ENCODE measurements at places on chromosomes 12 and 14. TPM values are rescaled to one million over a fixed set of nuclear protein-coding genes. Genes with fewer than 3 reads are reported as not detected.
A peak's percentile ranks its signal among the peaks of the same experiment; 100 is the strongest.

The TBC1D30 gene
- 0.72 TPM for total RNA-seq

The ARHGAP9 gene
- 0.36 TPM for total RNA-seq

The LRRC10 gene
- total RNA-seq = not detected

The ARHGAP5 gene
- 85.7 TPM for total RNA-seq

The PARP11 gene
- total RNA-seq = 9.4 TPM

GRCh38 chr12:85759623-85760022, 76.6 kb downstream of the RASSF9 start:
- no peak overlapping the region for H3K4me3 ChIP-seq
- no peaks in the 10 kb centered on the region for H3K4me1 ChIP-seq
- H3K27ac ChIP-seq = no peak overlapping the region
- no peaks in the 10 kb centered on the region for H3K27me3 ChIP-seq
- no peaks in the 10 kb centered on the region for H3K36me3 ChIP-seq
- no peak for DNase-seq

DNA sequence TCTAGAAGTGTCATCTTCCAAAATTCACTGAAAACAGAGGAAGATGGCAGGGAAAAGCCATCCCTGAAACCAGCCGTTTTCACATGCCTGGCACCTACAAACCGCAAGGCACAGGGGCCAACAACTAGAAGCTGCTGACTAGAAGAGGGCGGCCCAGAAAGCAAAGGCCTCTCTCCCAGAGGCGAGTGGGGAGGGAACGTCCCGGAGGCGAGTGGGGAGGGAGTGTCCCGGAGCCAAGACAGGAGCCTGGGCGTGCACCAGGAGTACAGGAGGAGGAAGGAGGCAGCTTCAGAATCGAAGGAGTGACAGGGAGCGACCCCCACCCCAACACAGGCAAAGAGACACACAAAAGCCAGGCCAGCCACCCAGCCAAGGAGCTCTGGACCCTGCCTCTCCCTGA, 21.0 kb downstream of the ANKLE2 start:
- no peak overlapping the region for H3K4me3 ChIP-seq
- H3K4me1 ChIP-seq = no peaks in the 10 kb centered on the region
- peaks cover 87% of the 10 kb centered on the region for H3K36me3 ChIP-seq
- no peak overlapping the region for H3K27ac ChIP-seq
- no peaks in the 10 kb centered on the region for H3K27me3 ChIP-seq

DNA sequence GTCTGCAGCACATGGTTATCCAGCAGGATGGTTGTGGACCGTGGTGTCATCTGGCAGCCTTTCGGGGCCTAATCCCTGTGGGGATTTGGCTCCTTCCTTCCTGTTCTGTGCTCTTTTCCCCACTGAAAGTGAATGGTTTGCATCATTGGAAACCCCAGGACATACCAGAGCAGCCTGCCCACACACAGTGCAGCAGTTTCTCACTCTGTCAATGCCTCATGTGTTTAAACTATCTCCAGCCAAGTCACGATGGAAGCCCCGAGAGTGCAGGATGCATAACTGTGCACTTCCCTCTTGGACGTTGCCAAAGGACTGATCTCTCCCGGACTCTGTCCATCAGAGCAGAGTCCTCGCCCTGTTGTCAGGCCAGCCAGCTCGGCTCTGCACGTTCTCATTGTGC, 29.0 kb upstream of the AMN start:
- H3K4me3 ChIP-seq = no peak overlapping the region
- DNase-seq = peak; percentile 95
- H3K4me1 ChIP-seq = peaks cover 17% of the 10 kb centered on the region
- peaks cover 19% of the 10 kb centered on the region for H3K36me3 ChIP-seq
- H3K27ac ChIP-seq = peak overlapping the region; percentile 47

- H3K36me3 ChIP-seq = no peaks in the 10 kb centered on the region
- H3K4me1 ChIP-seq = peaks cover 4% of the 10 kb centered on the region
- no peak overlapping the region for H3K4me3 ChIP-seq
- no peak overlapping the region for H3K27ac ChIP-seq
Observed at GRCh38 chr12:52416795-52417194, 10.7 kb upstream of the KRT82 start.

DNA sequence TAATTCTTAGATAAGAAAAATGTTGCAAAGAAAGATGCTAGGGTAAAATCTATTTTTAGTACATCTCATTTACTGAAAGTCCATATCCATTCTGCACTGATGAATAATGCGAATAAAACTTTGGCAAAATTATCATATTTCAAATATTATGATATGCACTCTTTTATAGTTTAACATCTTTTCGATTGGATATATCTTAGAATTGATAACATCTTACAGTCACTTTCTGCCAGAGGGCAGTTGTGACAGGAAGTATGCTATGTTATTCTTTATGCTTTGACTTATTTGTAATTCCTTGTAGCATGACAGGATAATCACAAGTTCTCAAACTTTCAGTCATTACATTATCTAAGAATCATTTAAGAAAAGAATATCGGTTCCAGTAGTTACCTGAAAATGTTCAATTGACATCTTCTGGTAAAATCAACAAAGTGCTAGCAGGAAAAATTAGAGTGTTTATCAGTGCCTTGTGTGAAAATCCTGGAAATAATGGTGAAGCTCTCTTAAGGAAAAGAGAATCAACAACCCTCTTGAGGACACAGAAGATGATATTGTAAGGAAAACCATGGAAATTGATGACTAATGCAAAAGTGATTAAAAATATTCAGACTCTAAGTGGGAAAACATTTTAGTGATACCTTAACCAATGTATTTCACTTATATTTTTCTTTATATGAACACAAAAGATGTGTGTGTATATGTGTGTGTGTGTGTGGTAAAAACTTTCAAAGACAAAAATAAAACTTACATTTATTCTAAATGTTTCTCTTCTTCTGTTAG, 95.5 kb downstream of the SLC6A15 start:
- H3K4me3 ChIP-seq = no peak overlapping the region
- peaks cover under 1% of the 10 kb centered on the region for H3K4me1 ChIP-seq
- H3K36me3 ChIP-seq = no peaks in the 10 kb centered on the region
- H3K27me3 ChIP-seq = no peaks in the 10 kb centered on the region
- DNase-seq = peak; percentile 0

DNA sequence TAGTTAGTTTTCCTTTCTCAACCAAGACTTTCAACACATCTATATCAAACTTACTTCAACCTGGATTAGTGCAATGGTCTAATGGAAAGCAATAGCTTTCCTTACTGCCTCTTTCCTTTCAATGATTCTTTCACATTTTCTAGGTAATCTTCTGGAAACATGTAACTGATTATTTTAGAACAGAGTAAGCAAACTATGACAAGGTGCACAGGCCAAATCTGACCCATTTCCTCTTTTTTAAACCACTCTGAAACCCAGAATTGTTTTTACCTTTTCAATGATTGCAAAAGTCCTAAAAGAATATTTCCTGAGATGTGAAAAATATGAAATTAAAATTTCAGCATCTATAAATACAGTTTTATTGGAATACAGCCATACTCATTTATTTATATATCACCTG, 81.6 kb upstream of the TMTC2 start:
- no peak overlapping the region for H3K4me3 ChIP-seq
- DNase-seq = no peak
- H3K4me1 ChIP-seq = peaks cover 3% of the 10 kb centered on the region
- no peak overlapping the region for H3K27ac ChIP-seq

DNA sequence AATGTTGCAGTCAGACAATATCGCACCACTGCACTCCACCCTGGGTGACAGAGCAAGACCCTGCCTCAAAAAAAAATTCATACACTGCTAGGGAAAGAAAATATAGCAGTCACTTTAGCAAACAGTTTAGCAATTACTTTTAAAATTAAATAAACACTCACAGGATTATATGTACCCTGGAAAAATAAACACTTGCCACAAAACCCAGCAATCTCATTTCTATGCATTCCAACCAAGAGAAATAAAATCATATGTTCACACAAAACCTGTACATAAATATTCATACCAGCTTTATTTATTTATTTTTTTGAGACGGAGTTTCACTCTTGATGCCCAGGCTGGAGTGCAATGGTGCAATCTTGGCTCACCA, 20.2 kb downstream of the ATXN2 start:
- H3K36me3 ChIP-seq = peaks cover 3% of the 10 kb centered on the region
- no peak for DNase-seq
- peaks cover 16% of the 10 kb centered on the region for H3K4me1 ChIP-seq
- no peaks in the 10 kb centered on the region for H3K27me3 ChIP-seq

- no peak overlapping the region for H3K4me3 ChIP-seq
- H3K36me3 ChIP-seq = no peaks in the 10 kb centered on the region
- no peaks in the 10 kb centered on the region for H3K27me3 ChIP-seq
- H3K27ac ChIP-seq = no peak overlapping the region
Observed at GRCh38 chr14:66813636-66814035, 305.7 kb downstream of the GPHN start.

GRCh38 chr14:68448252-68448902, 344.5 kb downstream of the ZFP36L1 start:
- peaks cover 24% of the 10 kb centered on the region for H3K4me1 ChIP-seq
- H3K36me3 ChIP-seq = no peaks in the 10 kb centered on the region
- no peaks in the 10 kb centered on the region for H3K27me3 ChIP-seq
- no peak for DNase-seq
- no peak overlapping the region for H3K27ac ChIP-seq

GRCh38 chr14:97106166-97106565, 309.0 kb downstream of the VRK1 start:
- H3K27me3 ChIP-seq = no peaks in the 10 kb centered on the region
- no peaks in the 10 kb centered on the region for H3K36me3 ChIP-seq
- no peak for DNase-seq

DNA sequence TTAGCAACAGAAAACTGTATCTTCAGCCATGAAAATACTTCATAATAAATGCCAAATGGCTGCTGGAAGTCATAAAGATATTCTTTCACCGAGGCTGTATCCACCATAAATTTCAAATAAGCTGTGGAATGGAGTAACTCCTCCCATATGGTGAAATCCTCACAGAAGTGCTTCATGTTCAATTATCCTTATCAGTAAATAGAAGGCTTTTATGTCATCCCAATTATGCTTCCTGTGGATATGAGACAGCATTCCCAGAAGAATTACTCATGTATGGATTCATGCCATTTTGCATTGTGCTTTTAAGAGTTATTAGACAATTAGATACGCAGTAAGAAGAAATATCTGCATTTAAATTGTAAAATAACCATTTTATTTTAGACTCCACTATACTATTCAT, 99.0 kb downstream of the RTN1 start:
- H3K4me1 ChIP-seq = no peaks in the 10 kb centered on the region
- H3K27ac ChIP-seq = no peak overlapping the region
- H3K27me3 ChIP-seq = no peaks in the 10 kb centered on the region
- H3K4me3 ChIP-seq = no peak overlapping the region
- DNase-seq = no peak
- H3K36me3 ChIP-seq = no peaks in the 10 kb centered on the region

DNA sequence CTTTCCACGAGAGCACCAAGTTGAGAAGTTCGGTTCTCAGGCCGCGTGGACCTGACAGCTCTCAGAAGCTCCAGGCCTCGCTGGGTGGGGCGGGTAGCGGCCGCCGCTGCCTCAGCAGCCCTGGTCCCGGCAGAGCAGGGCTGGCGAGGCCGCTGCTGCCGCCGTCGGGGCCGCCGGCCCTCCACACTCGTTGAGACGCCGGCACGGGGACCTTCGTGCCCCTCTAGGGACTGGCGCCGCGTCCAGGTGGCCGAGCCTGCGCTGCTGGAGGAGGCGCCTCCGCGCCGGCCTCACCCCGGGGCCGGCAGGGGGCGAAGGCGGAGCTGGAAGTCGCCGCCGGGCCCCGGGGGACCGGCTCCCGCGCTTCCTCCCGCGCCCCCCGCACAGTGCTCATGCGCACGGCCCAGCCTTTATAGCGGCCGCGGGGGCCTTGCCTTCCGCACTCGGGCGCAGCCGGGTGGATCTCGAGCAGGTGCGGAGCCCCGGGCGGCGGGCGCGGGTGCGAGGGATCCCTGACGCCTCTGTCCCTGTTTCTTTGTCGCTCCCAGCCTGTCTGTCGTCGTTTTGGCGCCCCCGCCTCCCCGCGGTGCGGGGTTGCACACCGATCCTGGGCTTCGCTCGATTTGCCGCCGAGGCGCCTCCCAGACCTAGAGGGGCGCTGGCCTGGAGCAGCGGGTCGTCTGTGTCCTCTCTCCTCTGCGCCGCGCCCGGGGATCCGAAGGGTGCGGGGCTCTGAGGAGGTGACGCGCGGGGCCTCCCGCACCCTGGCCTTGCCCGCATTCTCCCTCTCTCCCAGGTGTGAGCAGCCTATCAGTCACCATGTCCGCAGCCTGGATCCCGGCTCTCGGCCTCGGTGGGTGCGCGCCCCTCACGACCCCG, at the start of gene COCH:
Gene COCH (plus strand): TSS at position 440 of the 879 bp plus-strand sequence. CDS start 380 bp downstream, at position 820.
- H3K27me3 ChIP-seq = peaks cover 64% of the 10 kb centered on the region
- peak within 1 kb of the TSS; percentile 64 for H3K4me3 ChIP-seq
- H3K36me3 ChIP-seq = no peaks in the 10 kb centered on the region

DNA sequence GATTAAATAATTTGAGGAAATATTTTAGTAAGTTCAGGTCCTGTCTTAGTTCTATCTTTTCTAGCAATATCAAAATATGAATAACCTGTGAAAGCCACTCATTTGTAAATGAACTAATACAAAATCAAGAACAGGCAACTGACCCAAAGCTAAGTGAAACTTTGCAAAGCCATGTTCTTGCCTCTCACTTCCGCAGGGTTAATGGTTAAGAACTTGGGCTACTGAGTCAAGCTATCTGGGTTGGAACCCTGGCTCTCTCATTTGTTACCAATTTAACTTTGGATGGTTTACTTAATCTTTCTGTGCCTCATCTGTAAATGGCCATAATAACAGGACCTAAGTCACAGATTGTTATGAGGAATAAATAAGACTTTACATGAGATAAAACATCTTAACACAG, 2.8 kb downstream of the KIF21A start:
- no peak for DNase-seq
- peaks cover 14% of the 10 kb centered on the region for H3K4me1 ChIP-seq
- H3K27me3 ChIP-seq = no peaks in the 10 kb centered on the region
- no peak overlapping the region for H3K4me3 ChIP-seq
- H3K36me3 ChIP-seq = no peaks in the 10 kb centered on the region
- no peak overlapping the region for H3K27ac ChIP-seq

DNA sequence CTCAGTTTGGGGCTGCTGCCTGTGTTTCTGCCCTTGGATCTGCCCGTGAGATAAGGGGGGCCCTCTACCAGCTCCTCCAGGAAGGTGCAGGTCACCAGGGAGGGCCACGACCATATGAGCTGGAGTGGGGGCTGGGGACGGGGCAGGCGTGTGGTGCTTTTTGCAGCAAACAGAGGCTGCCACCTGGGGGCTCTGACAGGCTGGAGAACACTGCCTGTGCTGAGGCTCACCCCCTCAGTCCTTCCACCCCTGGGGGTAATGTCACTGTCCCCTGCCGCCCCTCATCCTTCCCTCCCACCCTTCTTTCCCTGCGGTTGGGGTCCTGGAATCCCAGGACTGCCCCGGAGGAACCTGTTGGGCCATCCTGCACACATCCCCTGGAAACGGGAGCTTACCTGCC, 3.2 kb downstream of the PLD4 start:
- H3K4me1 ChIP-seq = no peaks in the 10 kb centered on the region
- H3K27ac ChIP-seq = no peak overlapping the region
- H3K36me3 ChIP-seq = no peaks in the 10 kb centered on the region

Data from osteoblast (primary cell).